ENCODE measurements at places on chromosomes 3 and 15.

GRCh38 chr15:71691081-71691457 is 119.3 kb upstream of the NR2E3 start:
- no peak for DNase-seq

DNA sequence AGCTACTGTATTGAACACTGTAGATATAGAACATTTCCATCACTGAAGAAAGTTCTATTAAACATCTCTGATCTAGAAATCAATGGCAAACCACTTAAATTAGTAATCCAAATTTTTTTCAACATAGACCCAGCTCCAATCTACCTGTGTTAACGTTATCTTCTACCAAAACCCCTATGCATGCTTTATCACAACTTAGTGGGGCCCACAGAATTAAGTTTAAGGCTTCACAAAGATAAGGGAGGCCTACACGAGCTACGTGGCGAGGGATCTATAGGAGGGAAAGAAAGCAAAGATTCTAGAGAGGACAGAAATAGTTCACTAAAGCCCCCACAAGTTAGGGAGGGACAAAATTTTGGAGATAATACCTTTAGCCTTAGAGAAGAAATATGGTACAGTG is 116.1 kb downstream of the TFDP2 start:
- no peak for DNase-seq

GRCh38 chr3:61530355-61530754 is 31.0 kb upstream of the PTPRG start:
- no peak for DNase-seq

GRCh38 chr3:13214847-13215472 is 141.7 kb upstream of the IQSEC1 start:
- DNase-seq = no peak

DNA sequence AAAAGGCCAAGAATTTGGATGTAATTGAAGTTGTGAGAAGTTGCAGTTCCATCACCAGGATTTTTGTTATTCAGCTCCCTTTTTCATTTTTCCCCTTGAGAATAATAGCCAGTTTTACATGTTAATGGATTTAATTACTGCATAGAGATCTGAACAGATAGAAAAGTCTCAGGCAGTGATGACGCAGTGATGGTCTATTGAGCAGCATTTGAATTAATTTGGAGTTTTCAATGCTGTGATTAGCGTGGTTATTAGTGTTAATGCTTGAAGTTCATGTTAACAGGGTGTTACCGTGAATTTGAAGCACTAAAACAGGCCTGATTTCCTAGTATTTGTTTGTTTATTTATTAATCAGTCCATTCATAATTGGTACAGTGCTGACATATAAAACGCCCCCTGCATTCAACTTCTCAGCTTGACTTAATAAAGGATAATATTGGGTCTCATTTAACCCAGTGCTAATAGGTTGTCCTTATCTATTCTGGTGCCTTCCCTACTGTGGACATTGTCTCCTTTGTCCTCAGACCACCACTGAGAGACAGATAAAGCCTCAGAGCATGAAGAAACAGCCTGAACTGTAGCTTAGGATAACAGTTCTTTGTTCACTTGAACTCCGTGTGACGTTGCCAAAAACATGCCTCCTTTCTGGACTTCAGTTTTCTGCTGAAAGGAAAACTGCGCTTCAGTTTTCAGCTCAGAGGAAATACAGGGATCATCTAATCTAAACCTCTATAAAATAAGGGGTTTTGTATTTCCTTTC is 82.4 kb downstream of the RTP4 start:
- no peak for DNase-seq

- DNase-seq = no peak
These were observed 95.4 kb downstream of the SRGAP3 start for GRCh38 chr3:9153904-9154619.

DNA sequence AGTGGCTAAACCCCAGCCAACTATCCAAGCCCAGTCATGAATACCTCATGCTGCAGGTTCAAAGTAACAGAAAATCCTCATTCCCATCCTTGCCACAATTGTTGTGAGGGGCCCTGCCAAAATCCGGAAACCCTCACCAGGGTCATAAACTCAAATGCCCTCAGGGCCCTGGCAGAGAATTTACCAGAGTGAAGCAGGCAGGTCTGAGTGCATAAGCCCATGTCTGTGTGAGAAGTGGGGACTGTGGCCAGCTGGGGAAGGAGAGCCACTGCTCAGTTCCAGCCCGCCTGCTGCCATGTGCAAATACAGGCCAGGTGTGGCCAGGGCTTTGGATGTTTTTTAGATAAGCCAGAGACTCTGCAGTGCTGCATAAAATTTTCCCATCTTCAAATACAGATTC is 7.0 kb downstream of the CEP152 start:
- no peak for DNase-seq

- no peak for DNase-seq
These were observed 48.9 kb downstream of the CACNA2D2 start for GRCh38 chr3:50454481-50455070.

DNA sequence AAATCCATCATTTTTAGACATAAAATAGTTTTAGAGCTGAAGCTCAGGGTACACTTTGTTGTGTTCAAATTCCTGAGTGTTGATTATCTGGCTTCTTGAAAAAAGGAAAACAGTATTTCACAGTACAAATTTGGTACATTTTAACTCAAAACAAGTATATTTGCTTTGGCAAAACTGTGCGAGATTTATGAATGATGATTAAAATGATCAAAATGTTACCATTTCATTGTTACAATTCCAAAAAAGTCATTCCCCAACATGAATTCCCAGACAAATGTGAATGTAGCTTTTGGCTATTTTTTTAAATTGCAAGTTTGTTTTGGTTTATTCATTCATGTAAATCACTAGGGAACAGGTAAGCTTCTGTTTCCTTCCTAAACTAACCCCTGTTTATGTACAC is 347.4 kb upstream of the DCBLD2 start:
- no peak for DNase-seq

DNA sequence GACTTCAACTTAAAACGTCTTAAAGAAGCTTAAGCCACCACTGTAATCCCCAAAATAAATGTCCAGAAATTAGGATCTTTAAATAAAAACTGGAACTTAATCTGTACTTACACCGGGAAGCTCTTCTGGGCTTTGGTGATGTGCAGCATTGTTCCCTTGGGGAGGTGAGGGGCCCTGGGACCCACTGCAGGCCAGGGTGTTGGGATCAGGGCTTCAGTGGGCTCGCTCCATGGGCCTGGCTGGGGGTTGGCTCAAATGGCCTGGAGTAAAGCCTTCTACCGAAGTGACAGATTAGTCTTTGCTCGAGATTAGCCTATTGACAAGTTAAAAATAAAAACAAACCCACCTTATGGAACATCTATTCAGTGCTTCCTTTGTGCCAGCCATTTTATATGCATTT is 6.1 kb upstream of the RNU6-1 start:
- DNase-seq = no peak

DNA sequence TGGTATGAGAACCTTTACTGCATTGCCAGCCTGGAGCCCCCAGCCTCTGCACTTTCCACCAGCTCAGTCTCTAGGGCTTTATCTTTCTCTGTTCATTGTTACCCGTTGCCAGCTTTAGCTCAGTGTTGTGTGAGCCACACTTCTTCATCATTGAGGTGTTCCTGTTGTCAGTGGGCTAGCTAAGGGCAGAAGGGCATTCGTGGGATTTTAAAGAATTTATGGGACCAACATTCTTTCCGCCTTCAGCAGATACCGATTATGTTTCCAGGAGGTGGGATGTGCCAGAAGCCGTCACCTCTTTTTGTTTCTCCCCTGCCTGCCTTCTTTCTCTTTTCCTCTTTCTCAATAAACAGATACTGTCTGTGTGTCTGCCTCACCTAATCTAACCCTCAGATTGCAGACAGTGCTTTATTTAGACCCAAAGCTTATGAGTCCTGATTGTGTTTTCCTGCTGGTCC is 64.5 kb downstream of the PGPEP1L start:
- no peak for DNase-seq

DNA sequence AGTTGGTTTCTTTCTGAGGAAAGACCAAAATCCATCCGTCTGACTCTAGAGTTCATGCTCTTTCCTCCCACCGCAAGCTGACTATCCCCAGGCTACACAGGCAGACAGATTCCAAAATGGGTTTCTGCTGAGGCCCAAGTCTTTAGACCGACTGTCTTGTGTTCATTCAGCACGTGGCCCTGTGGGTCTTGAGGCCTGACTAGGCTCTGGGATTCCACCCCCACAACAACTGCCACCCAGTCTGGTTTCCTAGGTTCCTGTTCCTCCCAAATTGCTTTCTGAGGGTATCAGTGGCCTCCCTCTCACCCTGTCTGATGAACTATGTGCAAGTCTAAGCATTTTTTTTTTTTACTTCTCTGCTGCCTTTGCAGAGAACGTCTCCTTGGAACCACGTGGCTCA is 67.7 kb downstream of the CYP19A1 start:
- DNase-seq = no peak

DNA sequence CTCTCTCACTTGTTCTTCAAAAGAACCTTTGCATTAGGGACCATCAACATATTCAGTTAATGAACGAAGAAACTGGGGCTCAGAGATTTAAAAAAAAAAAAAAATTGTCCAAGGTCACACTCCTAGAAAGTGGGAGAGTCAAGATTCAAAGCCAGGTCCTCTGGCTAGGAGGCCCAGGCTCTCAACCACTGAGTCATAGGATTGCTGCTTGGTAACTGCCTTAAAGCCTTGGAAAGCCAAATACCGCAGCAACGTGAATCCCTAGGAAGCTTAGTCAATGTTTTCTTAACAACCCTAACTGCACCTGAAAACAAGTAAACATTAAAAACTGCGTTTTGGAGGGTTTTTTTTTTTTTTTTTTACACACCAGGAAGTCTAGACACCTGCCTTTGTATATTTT is 156.8 kb downstream of the WNT5A start:
- no peak for DNase-seq

DNA sequence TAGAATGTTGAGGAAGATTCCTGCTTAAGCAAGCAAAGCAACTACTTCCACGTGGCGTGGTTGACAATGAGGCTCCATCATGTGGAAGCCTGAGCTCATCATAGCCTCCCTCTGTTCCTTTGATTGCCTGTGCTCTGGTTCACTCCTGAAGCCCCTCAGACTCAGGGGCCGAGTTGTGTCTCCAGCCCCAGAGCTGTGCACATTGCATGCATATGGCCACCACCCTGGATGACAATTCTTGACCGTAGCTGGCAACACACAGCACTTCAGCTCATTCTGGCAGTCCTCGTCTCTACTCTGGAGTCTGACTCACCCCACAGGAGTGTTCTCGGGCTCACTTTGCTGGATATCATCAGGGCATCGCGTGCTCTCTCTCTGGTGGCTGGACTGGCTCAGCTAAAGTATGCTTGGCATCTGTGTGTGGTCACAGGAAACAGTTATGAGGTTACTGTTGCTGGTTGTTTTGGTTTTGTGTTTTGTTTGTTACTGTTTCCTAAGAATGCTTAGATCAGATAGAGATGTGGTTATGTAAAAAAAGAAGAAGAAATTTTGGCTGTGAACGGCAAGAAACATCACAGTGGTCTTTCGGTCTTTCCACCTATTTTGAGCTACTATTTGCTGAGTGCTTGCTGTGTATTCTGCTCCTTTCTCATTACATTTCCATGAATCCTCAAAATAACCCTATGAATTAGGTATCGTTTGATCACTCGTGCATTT is 41.6 kb upstream of the MRPS22 start:
- no peak for DNase-seq

- DNase-seq = no peak
These were observed 77.2 kb upstream of the VGLL4 start for GRCh38 chr3:11720917-11721411.

- no peak for DNase-seq
These were observed 138.0 kb downstream of the OPA1 start for GRCh38 chr3:193730976-193731375.

GRCh38 chr15:73286311-73286710 is 82.4 kb downstream of the HCN4 start:
- DNase-seq = no peak

GRCh38 chr15:27866505-27867165 is 232.5 kb downstream of the OCA2 start:
- no peak for DNase-seq

DNA sequence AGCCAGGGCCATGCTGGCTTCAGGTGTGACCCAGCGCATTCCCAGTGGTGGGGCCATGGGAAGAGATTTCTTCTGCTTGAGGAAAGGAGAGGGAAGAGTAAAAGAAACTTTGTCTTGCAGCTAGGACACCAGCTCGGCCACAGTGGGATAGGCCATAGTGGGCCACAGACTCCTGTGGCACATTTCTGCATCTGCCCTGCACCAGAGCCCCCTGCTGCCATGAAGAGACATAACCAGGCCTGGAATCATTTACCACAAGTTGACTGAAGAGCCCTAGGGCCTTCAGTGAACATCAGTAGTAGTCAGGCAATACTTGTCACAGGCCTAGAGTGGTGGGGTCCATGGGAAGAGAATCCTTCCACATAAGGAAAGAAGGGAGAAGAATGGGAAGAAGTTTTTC is 411.4 kb upstream of the ARL6 start:
- no peak for DNase-seq

GRCh38 chr3:63656786-63657185 is 4.3 kb downstream of the SNTN start:
- DNase-seq = no peak

GRCh38 chr3:106814231-106814630 is 563.0 kb upstream of the CCDC54 start:
- DNase-seq = no peak

DNA sequence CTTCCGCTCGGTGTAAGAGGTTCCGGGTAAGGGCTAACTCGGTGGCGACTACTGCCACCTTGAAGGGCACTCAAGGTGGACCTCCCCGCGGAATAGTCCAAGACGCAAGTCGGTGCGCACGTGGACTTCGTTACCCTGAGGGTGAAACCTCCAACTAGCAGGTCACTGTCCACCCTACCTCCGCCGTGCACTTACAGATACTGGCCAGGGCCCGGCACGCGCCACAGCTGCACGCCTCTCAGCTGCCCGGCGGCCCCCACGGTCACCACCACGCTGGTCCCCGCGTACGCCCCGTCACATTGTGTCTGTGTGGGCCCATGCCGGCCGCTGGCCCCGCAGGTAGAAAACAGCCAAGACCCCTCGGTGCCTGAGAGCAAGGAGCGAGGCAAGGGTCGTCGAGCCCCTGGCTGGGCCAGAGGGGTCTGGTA is 1.1 kb downstream of the LTK start:
- no peak for DNase-seq

GRCh38 chr3:159807137-159808040 is 181.2 kb upstream of the IL12A start:
- DNase-seq = no peak

- no peak for DNase-seq
These were observed 634.5 kb upstream of the TGFBR2 start for GRCh38 chr3:29971895-29972294.

GRCh38 chr15:88447206-88447605 is 20.0 kb downstream of the MRPL46 start:
- no peak for DNase-seq

All from activated CD8-positive, alpha-beta memory T cell treated with anti-CD3 and anti-CD28 coated beads for 1 hour (primary cell).